ENCODE measurements at places on chromosomes 1 and 21.
A peak's percentile ranks its signal among the peaks of the same experiment; 100 is the strongest.

DNA sequence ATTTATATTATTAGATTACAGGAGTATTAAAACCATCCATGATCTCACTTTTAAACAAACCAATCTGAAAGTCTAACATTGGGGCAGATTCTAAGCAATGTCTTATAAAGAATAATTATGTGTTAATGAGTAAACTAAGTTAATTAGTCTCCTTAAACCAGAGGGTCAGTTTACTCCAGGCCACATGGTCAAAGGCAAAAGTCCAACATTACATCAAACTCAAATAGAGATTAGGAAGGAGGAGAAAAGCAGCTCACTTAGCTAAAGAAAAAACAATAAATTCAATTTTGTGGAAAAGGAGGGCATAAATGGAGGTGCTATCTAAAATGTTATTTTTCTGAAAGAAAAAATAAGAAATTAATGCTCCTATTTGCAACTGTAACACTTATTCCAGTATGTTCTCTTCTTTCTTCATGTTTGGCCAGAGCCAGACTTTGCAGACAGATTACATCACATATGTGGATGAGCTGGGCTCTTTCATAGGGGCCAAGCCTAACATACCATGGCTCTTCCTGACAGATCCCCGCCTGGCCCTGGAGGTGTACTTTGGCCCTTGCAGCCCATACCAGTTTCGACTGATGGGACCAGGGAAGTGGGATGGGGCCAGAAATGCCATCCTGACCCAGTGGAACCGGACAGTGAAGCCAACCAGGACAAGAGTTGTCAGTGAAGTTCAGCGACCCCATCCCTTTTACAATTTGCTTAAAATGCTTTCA is 24.3 kb upstream of the FMO2 start:
- no peak for DNase-seq

DNA sequence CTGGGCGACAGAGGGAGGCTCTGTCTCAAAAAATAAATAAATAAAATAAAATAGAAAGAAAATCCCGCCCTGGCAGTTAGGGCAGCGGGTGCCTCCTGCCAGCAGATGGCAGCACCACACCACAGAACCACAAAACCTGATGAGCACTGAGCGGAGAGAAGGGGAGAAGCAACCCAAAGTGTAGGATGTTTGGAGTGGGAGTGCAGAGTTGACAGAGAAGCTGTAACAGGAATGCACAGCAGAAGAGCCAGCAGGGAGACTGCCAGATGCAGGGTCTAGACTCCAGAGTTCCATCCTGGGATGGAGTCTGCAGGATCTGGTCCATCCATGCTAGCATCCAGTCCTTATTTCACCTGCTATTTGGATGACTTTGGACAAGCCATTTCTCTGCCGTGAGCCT is 29.7 kb upstream of the KIRREL1 start:
- peak; percentile 83 for DNase-seq

GRCh38 chr1:245823408-245824147 is 668.8 kb downstream of the KIF26B start:
- DNase-seq: no peak

- DNase-seq: no peak
Observed at GRCh38 chr1:84855691-84856630, 37.0 kb downstream of the LPAR3 start.

DNA sequence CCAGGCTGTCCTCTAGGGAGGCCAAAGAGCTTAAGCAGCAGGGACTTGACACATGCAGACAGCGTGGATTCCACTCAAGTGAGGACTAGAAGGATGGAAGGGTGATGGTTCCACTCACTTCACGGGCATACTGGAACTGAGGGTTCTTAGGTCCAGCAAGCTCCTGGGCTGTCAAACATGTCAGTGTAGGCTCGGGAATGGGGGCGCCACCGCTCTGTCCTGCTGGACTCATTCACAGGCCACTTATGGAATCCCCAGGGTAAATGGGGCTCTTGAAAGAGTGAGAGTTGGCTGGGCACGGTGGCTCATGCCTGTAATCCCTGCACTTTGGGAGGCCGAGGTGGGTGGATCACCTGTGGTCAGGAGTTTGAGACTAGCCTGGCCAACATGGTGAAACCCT is 27.7 kb upstream of the CSF3R start:
- DNase-seq: no peak
